Fibroblast of skin of right quadriceps (primary cell): ENCODE measurements at places on chromosomes 2 and 18.
A peak's percentile ranks its signal among the peaks of the same experiment; 100 is the strongest.

- DNase-seq, result no peak
Measured at GRCh38 chr2:240898731-240899467, 2.9 kb upstream of the MAB21L4 start.

DNA sequence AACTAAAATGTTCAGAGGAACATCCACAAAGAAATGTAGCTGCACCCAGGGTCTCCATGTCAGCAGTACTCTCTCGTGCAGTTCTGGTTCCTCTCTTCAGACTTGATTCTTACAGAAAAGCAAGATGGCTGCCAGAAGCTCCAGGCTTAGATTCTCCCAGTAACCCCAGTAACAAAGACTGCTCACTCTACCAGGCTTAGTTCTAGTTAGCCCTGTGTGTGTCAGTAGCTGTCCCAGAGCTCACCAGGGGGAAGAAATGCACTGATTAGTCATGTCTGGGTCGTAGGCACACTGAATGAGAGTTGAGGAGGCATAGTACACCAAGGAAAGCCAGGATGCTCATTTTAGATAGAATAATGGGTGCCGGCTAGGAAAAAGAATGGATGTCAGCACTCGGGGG, 395.0 kb upstream of the NRP2 start:
- no peak for DNase-seq

GRCh38 chr2:173076581-173077345, 1.1 kb downstream of the MAP3K20 start:
- peak; percentile 48 for DNase-seq

DNA sequence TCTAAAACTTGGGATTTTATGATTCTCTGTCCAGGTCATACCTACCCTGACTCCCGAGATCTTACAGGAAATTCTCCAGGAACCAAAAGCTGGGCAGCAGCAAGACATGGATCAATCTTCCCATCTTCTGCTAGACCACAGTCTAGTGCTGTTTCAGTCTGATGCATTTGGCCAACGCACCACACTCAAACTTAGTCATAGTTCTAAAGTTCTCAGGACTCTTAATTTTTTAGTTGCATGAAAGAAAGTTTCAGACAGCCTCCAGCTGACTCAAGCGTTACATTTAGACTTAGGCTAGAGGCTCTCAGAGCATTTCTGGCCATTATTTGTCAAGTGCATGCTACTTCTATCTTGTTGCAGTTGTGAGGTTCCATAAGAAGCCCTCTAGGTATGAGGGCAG, 230.1 kb upstream of the CCDC150 start:
- no peak for DNase-seq

DNA sequence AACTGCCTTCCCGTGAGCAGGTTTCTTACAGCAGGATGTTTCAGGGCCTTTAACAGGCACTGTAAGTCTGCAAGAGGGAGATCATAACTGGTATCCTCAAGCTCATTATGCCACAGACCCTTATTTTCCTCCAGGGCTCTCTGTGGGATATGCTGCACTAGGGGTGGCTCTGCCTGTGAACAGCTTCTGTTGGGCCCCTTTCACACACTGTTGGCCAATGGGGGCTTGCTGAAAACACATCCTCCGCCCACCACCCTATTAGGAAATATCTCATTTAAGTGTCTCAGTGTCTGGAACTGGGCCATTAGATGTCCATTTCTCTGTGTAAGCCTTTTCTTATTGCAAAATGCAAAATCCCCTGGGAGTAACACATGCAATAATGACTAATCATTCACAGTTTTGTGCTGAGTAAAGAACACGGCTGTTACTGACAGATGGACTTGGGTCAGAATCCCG, 414.3 kb upstream of the HS6ST1 start:
- peak; percentile 98 for DNase-seq

GRCh38 chr2:65957454-65957853, 477.5 kb upstream of the MEIS1 start:
- no peak for DNase-seq

- no peak for DNase-seq
Measured at GRCh38 chr2:168378960-168379669, 77.0 kb upstream of the CERS6 start.

- DNase-seq, result no peak
Measured at GRCh38 chr2:10150436-10150835, 27.9 kb downstream of the RRM2 start.

- DNase-seq, result no peak
Measured at GRCh38 chr2:177478029-177478428, 85.5 kb downstream of the AGPS start.

- no peak for DNase-seq
Measured at GRCh38 chr2:182540252-182540651, 113.4 kb upstream of the PDE1A start.

- DNase-seq, result peak; percentile 45
Measured at GRCh38 chr18:50879302-50880118, 592 bp downstream of the ME2 start.

- DNase-seq, result no peak
Measured at GRCh38 chr2:128198656-128199055, 107.7 kb downstream of the UGGT1 start.

- peak; percentile 63 for DNase-seq
Measured at GRCh38 chr2:219681694-219682300, 54.4 kb downstream of the SLC4A3 start.

- no peak for DNase-seq
Measured at GRCh38 chr2:3494984-3495666, 24.2 kb downstream of the ADI1 start.

DNA sequence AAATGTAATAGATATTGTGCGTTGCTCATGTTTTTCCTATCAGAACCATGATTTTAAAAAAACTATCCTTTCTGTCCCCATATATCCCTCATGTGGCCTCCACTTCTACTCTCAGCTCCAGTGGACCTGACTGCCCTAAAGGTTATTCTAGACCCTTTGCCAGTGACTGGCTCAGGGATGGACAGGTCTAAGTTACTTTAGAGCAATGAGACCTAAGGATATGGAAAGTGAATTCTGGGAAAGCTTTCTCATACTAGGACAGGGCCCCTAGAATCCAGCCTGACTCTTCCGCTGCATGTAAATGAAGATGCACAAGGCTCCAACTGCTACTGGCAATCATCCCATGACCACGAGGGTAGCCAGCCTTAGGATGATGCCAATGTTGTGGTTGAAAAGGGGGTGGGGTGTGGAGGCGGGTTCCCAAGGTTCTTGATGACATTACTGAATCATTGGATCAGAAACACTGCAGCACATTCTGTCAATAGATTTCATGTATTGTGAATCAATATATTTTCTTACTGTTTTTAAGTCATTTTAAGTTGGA, 21.3 kb downstream of the C2orf69 start:
- DNase-seq, result peak; percentile 24

- DNase-seq, result peak; percentile 43
Measured at GRCh38 chr2:190190507-190191162, 128.1 kb upstream of the MSTN start.

DNA sequence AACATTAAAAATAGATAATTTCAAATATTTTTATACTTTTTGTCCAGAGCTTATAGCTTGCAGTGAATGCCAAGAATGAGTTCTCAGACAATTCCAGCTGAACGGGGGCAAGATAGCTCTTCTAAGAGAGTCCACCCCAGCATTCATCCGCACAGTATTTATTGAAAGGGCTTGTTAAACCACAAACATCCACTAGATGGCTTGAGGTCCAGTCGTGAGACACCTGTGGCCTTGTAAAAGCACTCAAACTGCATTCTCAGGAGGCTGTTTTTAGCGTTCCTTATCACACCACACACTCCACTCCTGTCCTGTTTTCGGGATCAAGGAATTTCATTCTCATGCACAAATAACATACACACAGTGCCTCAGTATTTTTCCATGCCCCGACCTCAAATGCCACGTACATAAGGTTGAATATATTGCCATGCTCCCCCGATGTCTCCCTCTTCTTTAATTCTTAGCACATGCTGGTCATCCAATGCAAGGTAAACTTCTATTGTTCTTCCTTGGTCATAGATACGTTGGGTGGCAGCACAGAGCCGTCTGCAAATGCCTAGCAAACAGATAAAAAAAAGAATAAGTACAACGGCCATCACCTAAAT, 47.4 kb downstream of the DNAJC10 start:
- DNase-seq, result peak; percentile 20

- peak; percentile 40 for DNase-seq
Measured at GRCh38 chr2:221572821-221573429, 821 bp upstream of the EPHA4 start.

DNA sequence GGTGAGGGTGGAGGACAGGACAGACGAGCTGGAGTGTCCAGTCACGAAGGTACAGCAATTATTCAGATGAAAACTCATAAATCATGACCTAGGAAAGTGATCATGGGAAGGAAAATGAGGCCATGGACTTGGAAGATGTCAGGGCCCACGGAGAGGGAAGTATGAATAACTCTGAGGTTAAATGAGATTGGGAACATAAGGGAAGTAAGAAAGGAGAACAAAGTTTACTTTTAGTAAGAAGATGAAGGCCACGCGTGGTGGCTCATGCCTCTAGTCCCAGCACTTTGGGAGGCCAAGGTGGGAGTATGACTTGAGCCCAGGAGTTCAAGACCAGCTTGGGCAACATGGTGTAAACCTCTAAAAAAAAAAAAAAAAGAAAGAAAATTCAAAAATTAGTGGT, 56.2 kb downstream of the AQP4 start:
- DNase-seq, result no peak
